ENCODE measurements at places on chromosomes 11 and 22.

DNA sequence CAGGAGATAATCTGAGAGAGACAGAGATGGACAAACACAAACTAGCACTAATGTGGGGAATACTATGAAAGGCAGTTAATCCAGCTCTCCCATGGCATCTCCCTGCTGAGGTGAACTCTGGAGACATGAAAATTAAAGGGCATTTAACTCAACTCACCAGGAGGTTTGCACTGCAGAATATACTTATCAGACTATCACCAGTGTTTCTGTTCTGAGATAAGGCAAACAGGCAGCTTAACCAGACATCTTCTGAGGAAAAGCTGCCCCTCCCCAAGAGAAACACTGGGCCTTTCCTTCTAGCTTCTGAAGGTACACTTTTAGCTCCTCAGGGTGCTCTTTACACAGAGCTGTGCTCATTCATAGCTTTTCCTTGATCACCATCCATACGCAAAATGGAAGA is 85.5 kb downstream of the AMBRA1 start:
- no peak for DNase-seq

- DNase-seq = no peak
These were observed 17.5 kb upstream of the TXNRD2 start for GRCh38 chr22:19959043-19959586.

GRCh38 chr22:34781681-34782080 is 284.3 kb upstream of the ISX start:
- no peak for DNase-seq

GRCh38 chr11:1479006-1479677 is 7.4 kb downstream of the MOB2 start:
- no peak for DNase-seq

DNA sequence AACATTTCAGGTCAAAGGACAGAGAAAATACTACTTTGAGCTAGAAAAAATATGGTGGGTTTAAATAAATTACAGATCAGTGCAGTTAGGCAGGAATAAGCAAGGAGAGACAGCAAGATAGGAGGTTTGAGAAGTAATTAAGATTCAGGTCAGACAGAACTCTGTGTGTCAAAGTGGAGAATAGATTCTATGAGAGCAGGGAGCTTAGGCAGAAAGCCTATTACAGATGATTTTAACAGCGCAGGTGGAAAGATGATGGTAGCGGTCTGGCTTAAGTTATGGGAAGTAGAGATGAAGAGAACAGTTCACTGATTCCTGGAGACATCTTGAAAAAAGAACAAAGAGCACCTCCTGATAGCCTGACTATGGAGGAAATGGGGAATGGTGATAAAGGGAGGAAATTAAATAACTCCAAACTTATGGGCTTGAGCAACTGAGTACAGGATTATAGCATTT is 106.0 kb downstream of the APIP start:
- DNase-seq = no peak

GRCh38 chr11:15558513-15559181 is 443.9 kb downstream of the INSC start:
- DNase-seq = no peak

- no peak for DNase-seq
These were observed 107.6 kb downstream of the CCDC34 start for GRCh38 chr11:27255447-27255828.

- DNase-seq = no peak
These were observed 50.4 kb upstream of the ARHGAP20 start for GRCh38 chr11:110762590-110762989.

- no peak for DNase-seq
These were observed 43.6 kb upstream of the HORMAD2 start for GRCh38 chr22:30036656-30037055.

DNA sequence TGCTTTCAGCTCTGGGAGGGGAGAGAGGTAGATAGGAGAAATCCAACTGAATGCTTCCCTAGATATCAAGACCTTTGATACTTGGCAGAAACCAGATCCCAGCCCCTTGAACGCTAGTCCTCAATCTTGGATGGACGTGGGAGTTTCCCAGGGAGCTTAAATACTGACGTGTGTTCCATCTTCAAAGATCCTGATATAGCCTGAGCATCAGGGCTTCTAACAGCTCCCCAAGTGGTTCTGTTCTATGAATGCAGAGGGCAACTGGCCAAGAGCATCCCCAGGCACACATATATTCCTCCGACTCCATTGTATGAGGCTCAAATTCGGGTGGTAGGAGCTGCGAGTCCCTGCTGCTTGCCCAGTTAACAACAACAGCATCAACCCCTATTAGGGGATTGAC is 8.7 kb upstream of the ACCS start:
- no peak for DNase-seq

Measured in stimulated activated CD8-positive, alpha-beta memory T cell treated with anti-CD3 and anti-CD28 coated beads, Interleukin-15, amount 100 ng/mL, for 24 hours (primary cell).